ENCODE measurements at places on chromosomes 4 and X.

DNA sequence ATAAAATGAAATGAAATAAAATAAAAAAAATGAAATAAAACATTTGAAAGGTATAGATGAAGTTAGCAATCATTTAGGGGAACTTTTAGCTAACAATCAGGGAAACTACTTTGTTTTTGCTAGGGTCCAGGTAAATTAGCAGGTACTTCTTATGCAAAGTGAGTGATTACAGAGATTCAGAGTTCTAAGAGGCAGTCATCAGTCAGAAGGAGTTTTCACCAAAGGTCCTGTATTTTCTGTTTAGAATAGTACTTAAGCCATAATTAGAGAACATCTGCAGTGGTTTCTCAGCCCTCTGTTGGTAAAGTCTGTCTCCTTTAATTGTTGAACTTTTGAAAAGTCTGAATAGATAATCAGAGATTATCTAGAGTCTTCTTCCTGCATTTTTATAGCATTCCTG is 50.6 kb downstream of the STIM2 start:
- DNase-seq, result no peak

DNA sequence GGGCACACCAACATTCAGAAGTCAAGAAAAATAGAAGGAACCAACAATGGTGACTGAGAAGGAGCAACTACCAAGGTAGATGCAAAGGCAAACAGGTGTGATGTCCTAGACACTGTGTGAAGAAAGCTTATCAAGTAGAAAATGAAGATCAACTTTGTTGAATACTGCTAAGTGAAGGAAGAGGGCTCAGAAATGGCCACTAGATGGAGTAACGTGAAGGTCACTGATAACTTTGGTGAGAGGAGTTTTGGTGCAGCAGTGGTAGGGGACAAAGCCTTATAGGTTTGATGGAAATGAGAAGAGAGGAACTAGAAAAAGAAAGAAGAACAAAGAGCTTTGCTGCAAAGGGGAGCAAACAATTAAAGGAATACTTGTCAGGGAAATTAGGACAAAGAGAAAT is 23.5 kb downstream of the OTC start:
- no peak for DNase-seq

DNA sequence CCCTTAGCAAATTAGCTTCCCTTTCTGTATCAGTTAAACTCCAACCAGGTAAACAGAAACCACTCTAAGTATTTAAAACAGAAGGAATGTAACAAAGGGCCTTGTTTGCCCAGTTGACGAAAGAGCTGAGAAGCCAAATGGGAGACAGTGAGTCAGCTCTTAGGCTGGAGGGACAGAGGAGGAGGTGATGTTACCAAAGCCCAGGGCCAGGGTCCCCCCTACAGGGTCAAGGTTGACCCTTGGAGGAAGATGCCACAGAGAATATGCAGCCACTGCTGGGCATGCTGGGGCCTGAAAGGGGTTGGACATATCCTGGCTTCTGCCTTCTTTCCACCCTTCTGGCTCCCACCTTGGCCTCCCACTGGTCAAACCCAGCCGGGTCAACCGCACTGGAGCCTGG is 38.3 kb upstream of the LGI2 start:
- no peak for DNase-seq

- no peak for DNase-seq
Observed at GRCh38 chrX:102042372-102043325, 82.8 kb upstream of the TCEAL2 start.

DNA sequence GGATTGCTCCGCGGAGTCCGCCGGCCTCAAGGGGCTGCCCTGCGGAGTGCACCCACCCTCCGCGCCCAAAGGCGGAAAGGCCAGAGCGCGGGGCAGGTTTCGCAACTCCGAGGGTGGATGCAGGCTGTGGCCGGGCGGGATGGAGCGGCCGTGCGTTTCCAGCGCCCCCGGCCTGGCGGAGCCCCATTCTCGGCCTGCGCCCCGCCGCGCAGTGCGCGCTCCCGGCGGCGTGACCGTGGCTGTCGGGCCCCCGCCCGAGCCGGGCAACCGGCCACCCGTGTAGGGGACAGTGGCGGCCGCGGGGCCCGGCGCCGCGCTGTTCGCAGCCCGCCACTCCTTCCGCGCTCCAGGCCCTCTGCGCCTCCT is 331 bp downstream of the SETD7 start:
- no peak for DNase-seq

GRCh38 chrX:46444011-46444410 is 101.2 kb downstream of the ZNF674 start:
- DNase-seq, result no peak

DNA sequence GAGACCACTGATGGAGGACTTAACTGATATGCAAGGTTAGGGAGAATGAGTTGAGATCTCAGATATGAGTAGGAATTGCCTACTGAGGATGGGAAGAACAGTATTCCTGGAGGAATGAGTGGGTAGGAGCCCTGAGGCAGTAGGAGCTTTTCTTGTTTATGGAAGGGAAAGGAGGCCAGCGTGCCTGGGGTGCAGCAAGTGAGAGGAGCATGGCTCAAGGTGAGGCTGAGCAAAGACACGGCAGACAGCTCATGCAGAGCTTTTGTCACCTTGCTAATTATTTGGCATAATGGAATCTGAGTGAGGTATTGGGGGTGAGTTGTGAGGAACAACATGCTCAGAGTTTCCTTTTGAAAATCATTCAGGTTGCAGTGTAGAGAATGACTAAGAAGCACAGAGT is 65.3 kb upstream of the IBSP start:
- DNase-seq, result no peak

- no peak for DNase-seq
Observed at GRCh38 chr4:105807496-105807895, 87.8 kb upstream of the NPNT start.

- DNase-seq, result no peak
Observed at GRCh38 chr4:166277401-166277800, 404.4 kb downstream of the TLL1 start.

DNA sequence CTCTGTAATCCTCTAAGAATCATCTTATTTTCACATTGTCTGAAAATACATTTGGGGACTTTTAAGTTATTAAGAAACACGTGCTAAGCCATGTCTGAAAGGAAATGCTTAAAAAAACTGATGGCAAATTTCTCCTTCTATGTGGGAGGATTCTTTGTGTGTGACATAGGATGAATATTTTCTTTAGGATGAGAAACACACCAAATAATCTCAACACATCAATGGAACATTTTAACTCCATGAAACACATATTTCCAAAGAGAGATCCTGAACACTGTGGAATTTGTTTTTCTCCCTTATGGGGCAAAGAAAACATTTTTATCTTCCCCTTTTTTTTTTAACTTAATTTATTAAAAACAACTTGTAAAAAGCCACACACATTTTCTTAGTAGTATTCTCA is 153.8 kb upstream of the ANKRD50 start:
- no peak for DNase-seq

DNA sequence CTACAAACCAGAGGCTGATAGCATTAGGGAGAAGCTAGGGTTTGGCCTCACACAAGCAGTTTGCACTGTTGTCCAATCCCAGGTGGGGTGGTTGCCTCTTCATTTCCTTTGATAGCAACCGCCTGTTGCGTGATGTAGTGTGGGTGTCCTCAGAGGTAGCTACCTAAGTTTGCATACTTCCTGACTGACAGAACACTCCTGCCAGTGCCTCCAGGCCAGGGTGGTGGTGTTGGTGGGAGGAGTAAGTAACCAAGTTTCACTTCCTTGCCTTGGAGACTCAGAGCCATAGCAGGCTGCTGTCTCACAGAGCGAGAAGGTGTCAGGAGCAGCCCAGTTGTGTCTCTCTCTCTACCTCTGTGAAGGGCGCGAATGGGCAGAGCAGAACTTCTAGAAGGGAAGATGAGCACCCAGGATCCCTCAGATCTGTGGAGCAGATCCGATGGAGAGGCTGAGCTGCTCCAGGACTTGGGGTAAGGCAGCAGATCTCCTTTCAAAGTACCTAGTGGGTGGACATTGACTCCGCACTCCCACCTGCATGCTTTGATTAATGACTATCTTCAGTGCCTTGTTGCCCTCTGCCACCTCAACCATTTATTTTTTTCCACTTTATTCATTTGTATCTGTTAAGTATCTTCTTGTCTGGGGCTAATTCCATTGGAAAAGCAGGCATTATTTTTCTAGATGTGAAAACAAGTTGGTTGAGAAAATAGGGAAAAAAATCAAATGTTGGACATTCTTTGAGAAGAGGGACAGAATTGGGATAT is at the start of gene DAPP1:
Gene DAPP1, plus strand, starts transcription at position 283 of the 764 bp plus-strand sequence. Its CDS starts 87 bp downstream, at position 370.
- peak; percentile 35 for DNase-seq

GRCh38 chrX:12314651-12315050 is 176.4 kb downstream of the FRMPD4 start:
- DNase-seq, result no peak

GRCh38 chr4:1693131-1693896 is 9.2 kb upstream of the FAM53A start:
- peak; percentile 49 for DNase-seq
